NCI-H510A treated with DMSO at 0.1 percent for 48 hours (cell line): ENCODE measurements at places on chromosomes 6 and 20.

DNA sequence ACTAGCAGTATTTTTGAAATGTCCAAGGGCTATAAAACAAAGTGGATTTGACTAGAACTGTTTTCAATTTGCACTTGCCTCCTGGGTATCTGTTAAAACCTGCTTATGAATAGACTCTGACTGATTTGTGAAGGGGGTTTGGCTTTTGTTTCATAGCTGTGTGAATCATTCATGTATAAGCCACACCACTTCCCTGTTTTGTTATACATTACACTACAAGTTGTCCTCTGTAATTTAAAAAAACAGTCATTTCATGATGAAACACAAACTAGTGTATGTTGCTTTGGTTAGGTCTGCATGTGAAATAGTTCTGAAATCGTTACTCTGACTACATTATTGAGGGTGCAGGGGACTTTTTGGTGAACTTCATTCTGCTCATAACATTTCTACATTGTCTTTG is 121.7 kb downstream of the NKAIN2 start:
- no peak for DNase-seq

- DNase-seq = no peak
Observed at GRCh38 chr6:36776167-36776566, 63.1 kb downstream of the CPNE5 start.

DNA sequence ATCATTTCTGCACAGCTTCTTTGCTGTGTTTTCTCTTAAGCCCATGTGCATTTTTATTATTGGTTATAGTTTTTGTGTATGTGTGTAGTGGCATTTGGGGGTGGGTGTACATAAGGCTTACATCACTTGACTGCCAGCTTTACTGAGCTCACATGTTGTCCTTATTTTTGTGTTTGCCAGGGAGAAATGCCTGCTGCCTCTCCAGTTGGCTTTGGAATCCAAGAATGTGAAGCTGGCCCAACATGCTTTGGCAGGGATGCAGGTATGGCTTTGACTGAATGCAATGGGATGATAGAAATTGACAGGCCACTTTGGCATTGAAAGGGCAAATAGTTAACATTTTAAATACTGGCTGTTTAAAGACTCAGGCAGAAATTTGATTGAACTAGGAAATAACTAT is 11.4 kb downstream of the PBOV1 start:
- DNase-seq = no peak

- no peak for DNase-seq
Observed at GRCh38 chr20:9280666-9281065, 211.8 kb downstream of the PLCB4 start.

DNA sequence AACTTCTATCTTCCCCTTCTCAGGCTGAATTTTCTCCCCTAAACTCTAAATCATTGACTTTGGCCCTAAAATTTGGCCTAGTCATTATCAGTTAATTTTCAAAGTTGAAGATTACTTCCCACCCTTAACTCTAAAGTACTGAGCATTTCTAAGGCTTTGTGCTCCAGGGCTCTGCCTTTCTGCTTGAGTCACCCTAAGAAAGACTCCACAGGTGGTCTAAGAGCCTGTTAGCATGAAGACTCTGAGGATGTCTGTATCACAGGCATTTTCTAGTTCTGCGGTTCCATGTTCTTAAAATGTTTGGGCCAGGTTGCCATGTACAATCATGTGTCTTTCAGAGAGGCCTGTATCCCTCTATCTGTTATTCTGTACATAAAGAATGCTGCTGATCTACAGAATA is 808.1 kb upstream of the MANEA start:
- no peak for DNase-seq

DNA sequence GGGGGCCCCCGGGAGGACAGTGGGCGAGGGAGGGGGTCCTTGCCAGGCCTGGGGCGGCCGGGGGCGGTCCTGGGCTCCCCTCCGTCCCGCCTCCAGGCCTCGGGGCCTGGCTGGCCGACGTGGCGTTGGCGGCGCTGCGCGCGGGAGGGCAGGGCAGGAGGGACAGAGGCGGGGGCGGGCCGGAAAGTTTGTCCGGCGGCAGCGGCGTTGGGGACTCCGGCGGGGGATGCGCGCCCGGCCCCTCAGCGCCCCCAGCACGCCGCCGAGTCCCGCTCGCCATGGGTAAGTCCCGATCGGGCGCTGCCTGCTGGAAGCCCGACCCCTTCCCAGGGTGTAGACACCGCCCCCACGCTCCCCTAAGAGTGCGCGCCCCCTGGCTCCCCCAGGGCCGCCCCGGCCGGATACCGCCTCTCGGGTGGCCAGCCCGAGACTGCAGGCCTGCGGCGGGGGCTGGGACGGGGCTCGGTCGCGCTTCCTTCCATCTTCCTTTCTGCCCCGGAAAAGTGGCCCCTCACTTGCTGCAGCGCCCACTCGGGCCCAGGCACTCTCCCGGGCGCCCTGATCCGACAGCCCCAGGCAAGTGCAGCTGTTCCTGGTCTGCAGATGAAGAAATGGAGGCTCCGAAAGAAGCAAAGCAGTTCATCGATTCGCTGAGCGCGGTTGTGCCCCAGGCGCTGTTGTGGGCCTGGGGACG is at the start of gene SLC2A10:
TSS of gene SLC2A10 (plus strand) at position 191 of the 694 bp plus-strand sequence. CDS start at position 279, 88 bp downstream.
- peak; percentile 40 for DNase-seq

DNA sequence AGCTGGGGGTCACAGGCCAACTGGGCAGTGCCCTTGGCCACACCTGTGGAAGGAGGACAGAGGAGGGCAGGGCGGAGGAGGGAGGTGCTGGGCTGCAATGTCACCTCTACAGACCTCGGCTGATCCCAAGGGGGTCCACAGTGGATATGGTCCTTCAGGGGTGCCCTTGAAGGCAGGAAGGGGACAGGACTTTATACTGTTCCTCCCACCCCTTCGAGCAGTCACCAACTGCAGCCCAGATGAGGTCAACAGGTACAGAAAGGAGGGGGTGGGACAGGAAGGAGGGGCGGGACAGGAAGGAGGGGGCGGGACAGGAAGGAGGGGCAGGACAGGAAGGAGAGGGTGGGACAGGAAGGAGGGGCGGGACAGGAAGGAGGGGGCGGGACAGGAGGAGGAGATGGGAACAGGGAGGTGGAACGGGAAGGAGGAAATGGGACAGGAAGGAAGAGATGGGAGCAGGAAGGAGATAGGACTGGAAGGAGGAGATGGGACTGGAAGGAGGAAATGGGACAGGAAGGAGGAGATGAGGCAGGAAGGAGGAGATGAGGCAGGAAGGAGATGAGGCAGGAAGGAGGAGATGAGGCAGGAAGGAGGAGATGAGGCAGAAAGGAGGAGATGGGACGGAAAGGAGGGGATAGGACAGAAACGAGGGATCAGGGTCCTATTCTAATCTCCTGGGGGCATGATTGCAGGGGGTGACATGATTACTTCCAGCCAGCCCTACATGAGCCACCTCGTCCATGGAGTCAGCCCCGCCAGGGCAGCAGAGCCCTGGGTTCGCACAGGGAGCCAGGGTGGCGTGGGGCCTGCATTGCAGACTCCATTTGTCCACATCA is 19.4 kb upstream of the MRGBP start:
- DNase-seq = no peak

DNA sequence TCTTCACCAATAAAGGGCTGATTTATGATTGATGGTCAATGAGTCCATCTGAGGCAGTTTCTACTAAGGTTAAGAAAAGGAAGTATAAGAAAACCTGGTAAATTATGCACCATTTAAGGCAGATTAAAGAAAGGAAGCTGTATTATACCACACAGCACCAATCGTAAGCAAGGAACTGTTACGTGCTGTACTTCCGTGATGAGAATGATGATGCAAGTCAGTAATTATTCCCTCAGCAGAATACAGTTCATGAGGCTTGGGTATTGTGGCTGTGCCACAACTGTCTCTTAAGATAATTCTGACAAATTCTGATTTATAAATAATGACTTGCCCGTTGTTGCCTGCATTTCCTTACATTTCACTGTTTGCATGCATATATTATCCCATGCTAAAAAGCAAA is 699.0 kb downstream of the HDGFL1 start:
- DNase-seq = no peak

DNA sequence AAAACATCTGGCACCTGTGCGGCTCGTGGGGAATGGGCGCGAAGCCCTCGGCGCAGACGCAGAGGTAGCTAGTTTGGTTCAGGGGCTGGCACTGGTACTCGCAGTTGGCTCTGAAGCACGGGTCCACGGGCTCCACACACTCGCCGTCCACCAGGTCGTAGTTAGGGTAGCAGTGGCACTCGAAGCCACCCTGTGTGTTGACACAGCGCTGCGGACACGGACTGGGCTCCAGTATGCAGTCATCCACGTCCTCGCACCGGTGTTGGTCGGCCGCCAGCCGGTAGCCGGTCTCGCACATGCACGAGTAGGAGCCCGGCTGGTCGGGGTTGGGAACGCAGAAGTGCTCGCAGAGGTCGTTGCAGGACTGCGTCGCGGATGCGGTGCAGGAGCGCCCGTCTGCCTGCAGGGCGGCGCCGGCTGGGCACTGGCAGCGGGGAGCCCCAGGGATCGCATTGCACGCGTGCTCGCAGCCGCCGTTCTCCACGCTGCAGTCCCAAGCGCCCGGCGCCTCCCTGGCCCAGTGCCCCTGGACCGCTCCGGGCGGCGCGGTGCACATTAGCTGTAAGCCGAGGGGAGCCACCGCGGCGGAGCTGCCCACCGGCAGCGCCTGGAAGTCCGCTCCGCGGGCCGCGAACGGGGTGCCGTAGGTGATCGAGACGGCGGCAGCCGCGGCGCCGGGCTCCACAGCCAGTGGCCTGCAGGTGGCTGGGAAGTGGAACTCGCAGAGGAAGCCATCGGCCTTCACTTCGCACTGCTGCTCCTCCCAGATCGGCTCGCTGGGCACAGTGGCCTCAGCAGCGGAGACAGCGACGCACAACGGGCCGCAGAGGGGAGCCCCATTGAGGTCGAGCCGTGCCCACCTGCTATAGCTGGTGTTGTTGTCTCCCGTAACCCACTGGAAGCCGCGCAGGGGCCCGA is 930 bp downstream of the THBD start:
- DNase-seq = peak; percentile 77

GRCh38 chr6:42979523-42980177 is 669 bp upstream of the PEX6 start:
- DNase-seq = no peak

DNA sequence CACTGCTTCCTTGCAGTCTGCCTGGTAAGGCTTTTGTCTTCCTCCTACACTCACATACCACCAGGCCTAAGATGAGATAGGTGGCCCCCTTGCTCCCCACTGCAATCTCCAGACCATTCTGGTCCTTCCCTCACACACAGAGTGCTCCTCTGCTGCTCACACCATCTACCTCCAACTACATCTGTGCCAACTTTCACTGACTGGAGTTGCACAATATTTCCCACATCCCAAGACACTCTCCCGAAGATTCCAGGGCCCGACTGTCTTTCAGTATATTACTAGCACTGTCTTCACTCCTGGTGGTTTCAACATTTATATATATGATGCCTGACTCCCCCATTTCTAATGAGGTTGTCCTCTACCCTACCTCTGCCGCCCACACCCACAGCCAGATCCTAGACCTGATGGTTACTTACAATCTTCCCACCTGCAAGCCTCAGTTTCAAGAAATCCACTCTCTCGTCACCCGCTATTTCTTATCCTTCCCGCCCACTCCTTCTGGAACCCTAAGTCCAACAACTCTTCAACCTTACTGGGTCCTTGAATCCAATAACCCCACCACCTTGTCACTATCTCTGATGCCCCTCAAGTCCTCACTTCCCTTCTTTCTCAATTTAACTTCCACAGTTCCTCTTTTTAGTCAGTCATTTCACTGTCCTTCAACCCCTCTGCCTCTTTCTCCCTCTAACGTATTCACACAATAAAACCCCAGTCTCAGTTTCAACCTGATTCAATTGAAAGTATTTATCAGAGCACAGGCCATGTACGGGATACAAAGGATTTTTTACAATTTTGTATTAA is 21.6 kb downstream of the RALGAPA2 start:
- no peak for DNase-seq

DNA sequence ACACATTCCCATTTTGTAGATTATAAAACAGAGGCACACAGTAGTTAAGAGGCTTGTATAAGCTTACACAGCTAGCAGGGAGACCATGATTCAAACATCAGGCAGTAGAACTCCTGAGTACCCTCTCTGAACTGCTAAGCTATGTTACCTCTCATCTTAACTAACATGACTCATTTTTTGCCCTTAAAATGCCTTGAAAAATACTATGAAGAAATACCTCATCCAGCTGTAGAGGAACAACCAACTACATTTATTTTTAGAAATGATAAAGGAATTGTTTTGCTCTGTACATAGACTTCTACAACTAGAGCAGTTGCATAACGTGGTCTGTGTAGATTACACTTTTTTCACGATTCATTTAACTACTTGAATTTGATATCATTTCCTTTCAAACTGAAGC is 102.1 kb downstream of the FLRT3 start:
- DNase-seq = no peak

DNA sequence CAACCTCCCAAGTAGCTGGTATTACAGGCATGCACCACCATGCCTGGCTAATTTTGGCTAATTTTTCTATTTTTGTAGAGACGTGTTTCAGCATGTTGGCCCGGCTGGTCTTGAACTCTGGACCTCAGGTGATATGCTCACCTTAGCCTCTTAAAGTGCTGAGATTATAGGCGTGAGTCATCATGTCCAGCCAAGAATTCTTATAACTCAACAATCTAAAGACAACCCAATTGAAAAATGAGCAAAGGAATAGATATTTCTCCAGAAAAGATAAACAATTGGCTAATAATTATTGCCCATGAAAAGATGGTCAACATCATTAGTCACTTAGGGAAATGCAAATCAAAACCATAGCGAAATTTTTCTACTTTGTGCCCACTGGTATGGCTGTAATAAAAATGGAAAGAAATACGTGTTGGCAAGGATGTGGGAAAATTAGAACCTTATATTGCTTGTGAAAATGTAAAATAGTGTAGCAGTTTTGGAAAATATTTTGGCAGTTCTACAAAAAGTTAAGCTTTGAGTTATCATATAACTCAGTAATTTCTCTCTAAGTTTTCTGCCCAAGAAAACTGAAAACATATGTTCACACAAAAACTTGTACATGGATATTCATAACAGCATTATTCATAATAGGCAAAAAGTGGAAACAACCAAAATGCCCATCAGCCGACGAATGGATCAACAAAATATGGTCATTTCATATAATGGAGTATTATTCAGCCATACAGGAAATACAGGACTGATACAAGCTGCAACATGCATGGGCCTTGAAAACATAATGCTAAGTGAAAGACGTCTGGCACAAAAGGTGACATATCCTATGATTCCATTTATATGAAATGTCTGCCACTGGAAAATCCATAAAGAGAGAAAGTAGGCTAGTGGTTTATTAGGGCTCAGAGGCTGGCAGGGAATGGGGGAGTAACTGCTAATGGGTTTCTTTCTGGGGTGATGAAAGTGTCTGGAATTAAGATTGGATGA is 87.8 kb downstream of the UTRN start:
- DNase-seq = no peak

GRCh38 chr6:150260931-150261330 is 107.9 kb upstream of the IYD start:
- DNase-seq = no peak
